ENCODE measurements at places on chromosomes 11 and 22. TPM values are rescaled to one million over a fixed set of nuclear protein-coding genes. Genes with fewer than 3 reads are reported as not detected.

Gene PDGFD
- total RNA-seq: 3.4 TPM

Gene HEPACAM
- 0.11 TPM for total RNA-seq

DNA sequence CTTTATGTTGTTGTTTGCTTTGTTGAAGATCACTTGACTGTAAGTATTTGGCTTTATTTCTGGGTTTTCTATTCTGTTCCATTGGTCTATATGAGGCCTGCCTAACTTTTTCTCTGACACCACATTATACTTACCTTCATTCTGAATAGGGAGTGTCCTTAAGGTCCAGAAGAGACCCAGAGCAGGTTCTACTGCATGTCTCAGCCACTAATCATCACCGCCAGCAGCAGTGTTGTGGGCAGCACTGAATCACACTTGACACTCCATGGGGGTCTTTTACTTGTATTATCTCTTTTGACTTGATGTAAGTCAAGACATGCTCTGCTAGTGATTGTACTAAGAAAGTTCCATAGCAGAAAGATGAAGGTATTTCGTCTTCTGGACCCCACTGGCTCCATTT lies 274.9 kb downstream of the TENM4 start:
- DNase-seq: no peak

- no peak for DNase-seq
Observed at GRCh38 chr22:35894937-35895708, 133.5 kb downstream of the RBFOX2 start.

- no peak for DNase-seq
Observed at GRCh38 chr11:117087446-117087845, 10.8 kb downstream of the SIK3 start.

- no peak for DNase-seq
Observed at GRCh38 chr22:16824716-16825687, at the start of gene XKR3. Gene XKR3, minus strand, starts transcription at chr22:16825411. Its CDS starts 17,338 bp downstream, at chr22:16808073.

GRCh38 chr11:72668629-72669347 lies 5.4 kb downstream of the PDE2A start:
- no peak for DNase-seq

All from neural crest cell (in vitro differentiated cells).